Dermis microvascular lymphatic vessel endothelial cell (primary cell): ENCODE measurements at places on chromosomes 16 and 17. TPM values are rescaled to one million over a fixed set of nuclear protein-coding genes. Genes with fewer than 3 reads are reported as not detected.

ACSM3 gene
- total RNA-seq: 0.13 TPM in 2 replicates

HP gene
- not detected in 2 replicates for total RNA-seq

GCGR gene
- not detected in 2 replicates for total RNA-seq

FUS gene
- 33.6 and 43.5 TPM in 2 replicates for total RNA-seq

DHX8 gene
- total RNA-seq: 38.9 and 47.3 TPM in 2 replicates

AATK gene
- total RNA-seq: 1.5 and 2.9 TPM in 2 replicates

ARL5C gene
- not detected in 2 replicates for total RNA-seq

ACAP1 gene
- total RNA-seq: 0.26 and 1.0 TPM in 2 replicates

DNA sequence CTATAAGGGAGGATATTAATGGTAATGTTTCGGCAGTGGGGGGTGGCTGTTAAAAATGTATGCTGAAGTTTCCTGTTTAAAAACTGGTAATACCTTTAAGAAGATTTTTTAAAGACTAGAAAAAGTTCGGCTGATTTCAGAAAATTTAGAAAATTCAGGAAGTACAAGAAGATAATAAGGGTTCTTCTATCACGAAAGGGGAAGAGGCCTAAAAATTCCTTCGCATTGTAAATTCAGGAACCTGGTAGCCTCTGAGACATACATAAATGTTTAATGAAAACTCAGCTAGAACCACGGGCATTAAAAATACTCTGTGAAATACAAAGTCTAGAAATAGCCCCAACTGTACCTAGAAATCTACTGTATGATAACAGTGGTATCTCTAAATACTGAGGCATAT is 181.2 kb downstream of the PARN start:
- DNase-seq: no peak

GRCh38 chr17:7884581-7885366 is 3.8 kb upstream of the CHD3 start:
- DNase-seq: no peak

DNA sequence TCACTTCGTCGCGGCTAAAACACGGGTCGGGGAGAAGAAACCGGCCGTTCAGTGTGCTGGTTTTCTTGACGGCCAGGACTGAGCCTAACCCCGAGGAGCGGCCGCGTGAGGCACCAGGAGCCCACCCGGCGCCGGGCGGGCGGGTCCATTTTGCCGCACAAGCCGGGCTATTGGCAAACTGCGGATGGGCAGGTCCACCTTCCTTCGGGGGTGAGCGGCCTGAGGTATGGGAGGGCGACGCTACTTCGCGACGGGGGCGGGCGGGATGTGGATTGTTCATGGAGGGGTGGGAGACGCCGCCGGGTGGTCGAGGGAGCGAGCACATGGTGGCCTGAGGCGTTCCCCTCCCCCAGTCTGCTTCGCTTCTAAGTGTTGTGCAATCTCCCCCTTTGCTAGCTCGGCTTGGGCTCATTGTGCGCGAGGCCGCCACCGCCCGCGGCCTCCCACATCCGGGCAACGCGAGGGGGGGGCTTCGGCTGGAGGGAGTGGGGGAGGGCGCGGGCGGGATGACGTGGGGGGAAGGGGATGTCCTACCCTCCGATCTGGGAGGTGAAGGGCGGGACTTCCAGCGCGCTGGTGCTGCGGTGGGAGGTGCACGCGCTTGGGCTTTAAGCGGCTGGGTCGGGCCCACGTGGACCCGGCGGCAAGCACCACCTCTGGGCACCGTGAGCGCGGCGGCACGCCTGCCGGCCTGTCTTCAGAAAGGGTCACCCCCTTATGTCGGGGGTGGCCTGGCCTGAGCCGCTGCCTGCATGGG is 5.9 kb upstream of the CD68 start:
- peak; percentile 89 for DNase-seq

DNA sequence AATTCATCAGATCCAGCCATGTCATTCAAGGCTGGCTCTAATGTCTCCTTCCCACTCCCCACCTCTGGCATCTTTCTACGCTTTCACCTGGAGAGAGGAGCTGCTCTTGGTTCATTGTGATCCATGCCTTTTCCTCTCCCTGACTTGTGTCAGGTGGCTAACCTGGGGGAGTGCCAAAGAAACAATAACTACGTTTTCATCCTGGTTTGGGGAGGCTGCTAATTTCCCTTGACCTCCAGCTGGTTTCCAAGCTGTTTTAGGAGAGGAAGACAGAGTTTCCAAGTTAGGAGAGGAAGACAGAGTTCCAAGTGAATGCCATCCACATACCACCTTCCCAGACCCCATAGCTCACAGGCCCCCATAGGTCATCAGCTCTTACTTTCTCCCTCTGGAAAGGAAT is 40.0 kb upstream of the HLF start:
- no peak for DNase-seq

- DNase-seq: no peak
Observed at GRCh38 chr16:53089434-53090285, 34.9 kb downstream of the CHD9 start.

DNA sequence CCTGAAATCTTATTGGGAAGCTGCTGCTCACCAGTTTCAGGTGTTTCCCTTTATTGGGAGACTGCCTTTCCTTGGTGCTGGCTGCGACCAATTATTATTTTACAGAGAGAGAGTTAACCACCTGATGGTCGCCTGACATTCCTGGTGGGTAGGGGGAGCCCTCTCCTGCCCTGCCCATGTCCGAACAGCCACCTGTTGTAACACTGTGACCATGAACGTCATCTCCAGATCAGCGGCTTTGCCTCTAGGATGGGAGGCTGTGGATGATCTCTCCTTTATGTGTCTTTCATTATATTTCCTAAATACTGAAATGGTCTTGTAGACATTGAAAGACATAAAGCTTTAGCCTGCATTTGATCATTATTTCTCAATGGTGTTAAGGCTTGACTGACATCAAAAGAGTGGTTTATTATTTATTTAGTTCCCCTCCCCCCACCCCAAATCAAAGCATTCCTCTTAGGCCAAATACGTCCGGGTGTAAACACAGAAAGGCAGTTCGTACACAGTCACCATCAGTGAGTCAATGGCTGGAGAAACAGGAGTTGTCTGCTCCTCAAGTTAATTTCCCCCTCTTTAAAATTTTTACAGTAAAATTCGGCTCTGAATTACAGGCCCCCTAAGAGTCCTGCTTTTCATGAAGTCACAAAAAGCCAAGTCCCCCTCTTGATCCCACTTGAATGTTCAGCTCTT is 57.8 kb upstream of the CACNG5 start:
- DNase-seq: no peak

DNA sequence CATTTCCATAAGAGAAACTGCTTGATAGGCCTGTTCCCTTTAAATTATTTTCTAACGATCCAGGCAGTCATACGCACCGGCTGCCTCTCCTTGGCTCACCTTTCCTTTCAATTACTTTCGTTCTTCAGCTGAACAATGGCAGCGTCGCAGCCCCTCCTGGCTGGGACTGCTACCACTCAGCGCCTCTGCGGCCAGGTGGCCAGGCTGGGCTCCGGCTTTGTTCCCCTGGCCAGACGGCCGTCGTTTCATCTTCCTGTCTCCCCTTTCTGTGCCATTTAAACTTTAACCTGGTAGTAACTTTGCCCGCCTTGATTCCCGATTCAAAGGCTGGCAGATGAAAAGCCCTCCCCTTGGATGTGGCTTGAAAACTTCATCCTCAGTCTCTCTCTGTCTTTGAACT is 79.0 kb downstream of the C16orf78 start:
- DNase-seq: peak; percentile 5
